ENCODE measurements at places on chromosomes 11 and 22.

DNA sequence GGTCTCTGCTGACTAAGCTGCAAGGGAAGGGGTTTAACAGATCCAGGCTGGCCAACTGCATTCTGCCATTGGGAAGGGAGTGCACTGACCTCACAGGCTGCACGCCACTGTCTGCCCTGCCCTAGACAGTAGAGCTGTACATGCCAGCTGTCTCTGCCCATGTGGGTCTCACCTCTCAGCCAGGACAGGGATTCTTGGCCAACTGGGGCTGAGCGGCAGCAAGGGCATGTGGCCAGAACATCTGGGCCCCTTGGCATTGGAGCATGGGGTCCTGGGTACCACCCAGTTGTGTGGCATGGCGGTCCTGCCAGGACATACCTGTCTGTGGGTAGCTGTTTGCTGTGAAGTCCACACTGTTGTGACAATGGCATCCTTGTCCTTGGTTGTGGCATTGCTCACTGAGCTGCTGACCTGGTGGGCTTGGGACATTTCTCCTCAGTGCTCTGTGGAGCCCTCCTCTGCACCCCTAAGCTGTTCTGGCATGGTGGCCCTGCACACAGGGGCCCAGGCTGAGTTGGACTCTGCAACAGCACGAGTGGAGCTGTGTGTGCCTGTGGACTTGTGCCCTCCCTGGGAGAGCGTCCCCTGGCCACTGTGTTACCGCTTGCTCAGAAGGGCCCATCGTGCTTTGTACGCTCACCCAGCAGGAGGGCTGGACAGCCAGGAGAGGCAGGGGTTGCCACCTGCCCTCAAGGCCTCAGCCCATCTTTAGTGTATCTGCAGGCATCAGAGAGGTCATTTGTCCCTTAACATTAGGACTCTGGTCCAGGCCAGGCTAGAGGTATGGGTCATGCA, 46.7 kb downstream of the MED15 start:
- DNase-seq = no peak

DNA sequence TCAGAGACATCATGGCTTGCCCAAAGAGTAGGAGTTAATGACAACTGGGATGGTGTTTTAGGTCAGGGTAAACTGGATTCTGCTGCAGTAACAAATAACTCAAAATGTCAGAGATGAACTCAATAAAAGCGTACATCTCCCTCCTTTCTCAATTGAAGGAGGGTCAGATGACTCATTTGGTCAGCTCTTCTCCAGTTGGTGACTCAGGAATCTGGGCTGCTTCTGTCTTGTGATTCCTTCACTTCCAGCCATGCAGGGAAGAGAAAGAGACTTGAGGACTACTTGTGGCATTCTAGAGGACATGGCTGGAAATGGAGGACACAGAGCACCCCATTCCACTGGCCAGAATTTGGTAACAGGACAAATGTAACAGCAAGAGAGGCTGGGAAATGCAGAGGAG, 3.2 kb upstream of the SYT13 start:
- no peak for DNase-seq

DNA sequence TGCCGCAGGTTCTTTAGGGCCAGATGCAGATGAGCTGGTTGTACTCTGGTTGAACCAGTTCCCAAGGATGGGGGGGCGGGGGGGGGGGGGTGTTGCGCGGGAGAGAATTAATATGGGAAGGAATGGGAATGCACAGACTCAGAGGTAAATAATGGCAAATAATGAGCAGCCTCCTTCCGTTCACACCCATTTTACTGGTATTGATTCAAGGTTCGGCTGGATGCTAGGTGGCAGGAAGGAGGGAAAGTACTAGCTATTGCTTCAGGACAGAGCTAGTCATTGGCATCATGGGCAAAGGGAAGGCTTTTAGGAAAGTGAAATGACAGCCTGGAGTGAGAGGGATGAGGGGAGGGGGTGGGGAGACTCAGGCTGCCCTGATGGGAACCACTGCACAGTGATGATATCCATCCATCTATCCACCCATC, at the start of gene VSTM5:
Gene VSTM5 (minus strand): TSS at position 25 of the 425 bp plus-strand sequence. CDS start 116 bp downstream, outside the sequence.
- no peak for DNase-seq

GRCh38 chr11:32297611-32298011, 137.7 kb downstream of the WT1 start:
- DNase-seq = no peak

GRCh38 chr11:88404391-88404790, 66.9 kb upstream of the CTSC start:
- no peak for DNase-seq

DNA sequence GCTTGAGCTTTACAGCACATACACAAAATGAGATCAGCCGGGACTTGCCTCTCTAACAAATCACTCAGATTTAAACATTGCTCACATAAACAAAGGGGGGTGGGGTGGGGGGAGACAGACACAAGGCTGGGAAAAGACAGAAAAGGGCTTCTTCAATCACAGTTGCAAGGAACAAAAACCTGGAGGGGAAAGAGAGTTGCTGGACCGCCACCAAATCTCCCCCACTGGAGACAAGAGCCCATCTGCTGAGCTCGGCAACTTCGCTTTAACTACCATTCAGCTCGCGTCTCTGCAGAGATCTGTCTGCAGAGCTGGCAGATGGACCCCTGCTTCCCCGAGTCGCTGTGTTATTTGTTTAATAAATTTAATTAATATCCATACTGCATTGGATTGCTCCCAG, 165.0 kb downstream of the RCN1 start:
- no peak for DNase-seq

- no peak for DNase-seq
Observed at GRCh38 chr11:69411257-69411924, 70.1 kb upstream of the LINC01488 start.
